ACHN (cell line): ENCODE measurements at places on chromosomes 4 and X.
A peak's percentile ranks its signal among the peaks of the same experiment; 100 is the strongest.

DNA sequence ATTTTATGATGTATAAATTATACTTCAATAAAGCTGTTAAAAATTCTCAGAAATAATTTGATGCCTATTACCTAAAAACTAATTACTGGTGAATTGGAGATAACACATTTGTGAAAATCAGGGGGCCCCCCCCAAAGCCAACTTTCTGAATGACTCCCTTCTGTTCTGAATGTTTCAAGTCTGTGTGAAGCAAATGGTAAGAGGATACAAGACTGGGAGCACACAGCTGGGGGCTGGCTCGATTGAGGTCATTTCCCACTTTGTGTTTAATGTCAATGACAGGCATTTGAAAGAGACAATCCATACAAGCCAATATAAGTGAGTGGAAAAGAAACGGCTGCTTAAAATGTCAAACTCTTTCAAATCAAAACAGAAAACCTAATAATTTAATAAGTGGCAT lies 155.8 kb downstream of the SH2D1A start:
- DNase-seq = no peak

- DNase-seq = no peak
Observed at GRCh38 chr4:141739636-141740035, 103.3 kb downstream of the IL15 start.

DNA sequence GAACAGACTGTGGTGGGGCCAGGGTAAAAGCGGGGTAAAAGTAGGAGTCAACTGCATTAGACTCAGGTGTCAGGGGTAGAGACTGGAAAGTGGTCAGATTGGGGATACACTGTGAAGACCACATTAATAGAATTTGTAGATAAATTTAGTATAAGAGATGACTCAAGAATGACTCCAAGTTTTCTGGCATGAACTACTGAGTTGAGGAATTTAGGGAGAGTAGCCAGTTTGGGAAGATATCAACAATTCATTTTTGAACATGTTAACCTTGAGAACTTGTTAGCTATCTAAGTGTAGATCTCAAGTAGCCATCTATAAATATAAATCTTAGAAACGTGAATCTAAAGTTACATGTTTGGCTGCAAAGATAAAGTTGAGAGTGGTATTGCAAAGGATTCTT lies 206.9 kb upstream of the HCCS start:
- DNase-seq = no peak

- DNase-seq = no peak
Observed at GRCh38 chr4:2412534-2412884, 5.9 kb downstream of the ZFYVE28 start.

- DNase-seq = no peak
Observed at GRCh38 chr4:138861135-138861534, 154.4 kb upstream of the NOCT start.

- peak; percentile 43 for DNase-seq
Observed at GRCh38 chrX:46547857-46548256, 2.6 kb upstream of the ZNF674 start.

DNA sequence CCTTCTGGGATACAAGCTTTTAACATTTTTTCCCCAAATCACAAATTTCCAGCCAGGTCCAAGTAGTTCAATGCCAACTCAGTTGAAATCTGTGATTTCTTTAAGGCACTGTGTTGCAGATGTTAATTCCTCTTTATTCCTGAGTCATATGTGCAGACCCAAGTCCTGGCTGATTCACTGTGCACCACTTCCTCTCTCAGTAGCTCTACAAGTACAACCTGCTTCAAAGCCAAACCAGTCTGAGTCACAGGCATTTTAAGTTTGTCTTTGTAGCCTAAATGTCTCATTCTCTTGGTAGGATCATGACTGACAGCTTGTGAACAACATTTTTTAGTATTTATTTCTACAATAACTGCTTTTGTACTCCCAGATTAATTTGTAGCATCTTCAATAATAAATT lies 165.6 kb upstream of the S100G start:
- peak; percentile 60 for DNase-seq

GRCh38 chr4:134585972-134586371 lies 384.4 kb upstream of the PABPC4L start:
- DNase-seq = no peak

- no peak for DNase-seq
Observed at GRCh38 chr4:40991908-40992307, 222.4 kb downstream of the APBB2 start.

GRCh38 chr4:8727546-8728510 lies 135.3 kb downstream of the CPZ start:
- DNase-seq = no peak

GRCh38 chr4:16942491-16942890 lies 44.0 kb upstream of the LDB2 start:
- DNase-seq = no peak

DNA sequence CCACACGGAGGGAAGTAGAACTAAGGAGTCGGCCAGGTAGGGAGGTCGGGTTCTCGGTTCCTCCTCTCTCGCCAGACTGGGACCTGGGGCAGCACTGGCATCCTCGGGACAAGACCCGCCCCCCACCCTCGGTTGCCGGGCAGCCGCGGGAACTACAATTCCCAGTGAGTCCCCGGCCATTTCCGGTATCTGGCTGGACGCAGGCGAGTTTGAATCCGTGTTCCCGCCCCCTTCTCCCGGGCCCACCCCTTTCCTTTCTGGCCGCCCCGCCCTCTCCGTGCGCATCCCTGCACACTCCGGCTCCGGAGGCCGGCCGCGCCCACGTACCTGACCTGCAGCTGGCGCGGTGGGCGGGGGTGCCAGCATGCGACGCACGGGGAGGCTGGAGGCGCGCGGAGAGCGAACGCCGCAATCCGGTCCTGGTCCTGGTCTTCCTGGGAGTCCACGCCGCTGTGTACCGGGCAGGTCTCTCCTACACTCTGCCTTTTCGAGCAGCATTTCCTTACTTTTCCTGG lies 10.2 kb upstream of the DLG3 start:
- DNase-seq = peak; percentile 77

DNA sequence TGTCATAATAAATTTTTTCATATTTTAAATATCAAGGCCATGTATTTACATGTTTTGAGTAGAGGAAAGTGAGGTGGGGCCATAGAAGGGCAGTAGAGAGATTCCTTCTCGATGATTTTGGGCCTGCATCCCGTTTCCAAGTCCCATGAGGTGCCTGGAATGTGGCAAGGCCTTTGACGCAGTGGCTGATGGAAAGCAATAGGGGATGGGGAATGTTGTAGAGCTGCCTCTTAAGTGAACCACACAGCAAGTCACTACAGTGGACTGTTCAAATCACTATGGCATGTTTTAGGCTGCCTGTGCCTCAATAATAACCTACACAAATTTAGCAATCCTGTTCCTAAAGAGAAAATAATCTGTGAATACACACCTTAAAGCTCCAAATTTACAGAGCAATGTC lies 48.3 kb downstream of the ANXA5 start:
- DNase-seq = no peak

GRCh38 chr4:41989994-41990364 lies 351 bp upstream of the SLC30A9 start:
- DNase-seq = no peak

- peak; percentile 9 for DNase-seq
Observed at GRCh38 chr4:879729-880077, 52.4 kb downstream of the GAK start.

DNA sequence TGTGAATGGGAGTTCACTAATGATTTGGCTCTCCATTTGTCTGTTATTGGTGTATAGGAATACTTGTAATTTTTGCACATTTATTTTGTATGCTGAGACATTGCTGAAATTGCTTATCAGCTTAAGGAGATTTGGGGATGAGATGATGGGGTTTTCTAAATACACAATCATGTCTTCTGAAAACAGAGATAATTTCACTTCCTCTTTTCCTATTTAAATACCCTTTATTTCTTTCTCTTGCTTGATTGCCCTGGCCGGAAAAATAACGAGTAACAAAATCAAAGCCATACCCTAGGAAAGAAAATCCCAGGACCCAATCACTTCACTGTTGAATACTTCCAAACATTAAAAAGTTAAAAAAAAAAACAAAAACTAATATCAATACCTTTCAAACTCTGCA lies 67.7 kb upstream of the UGT2B4 start:
- no peak for DNase-seq

- no peak for DNase-seq
Observed at GRCh38 chrX:45628041-45628440, 427.4 kb upstream of the DIPK2B start.

- DNase-seq = no peak
Observed at GRCh38 chr4:41189076-41189475, 25.3 kb downstream of the APBB2 start.

GRCh38 chrX:97936296-97936695 lies 1052.6 kb downstream of the RPA4 start:
- no peak for DNase-seq

- DNase-seq = no peak
Observed at GRCh38 chr4:3527101-3527913, 4.9 kb downstream of the LRPAP1 start.

DNA sequence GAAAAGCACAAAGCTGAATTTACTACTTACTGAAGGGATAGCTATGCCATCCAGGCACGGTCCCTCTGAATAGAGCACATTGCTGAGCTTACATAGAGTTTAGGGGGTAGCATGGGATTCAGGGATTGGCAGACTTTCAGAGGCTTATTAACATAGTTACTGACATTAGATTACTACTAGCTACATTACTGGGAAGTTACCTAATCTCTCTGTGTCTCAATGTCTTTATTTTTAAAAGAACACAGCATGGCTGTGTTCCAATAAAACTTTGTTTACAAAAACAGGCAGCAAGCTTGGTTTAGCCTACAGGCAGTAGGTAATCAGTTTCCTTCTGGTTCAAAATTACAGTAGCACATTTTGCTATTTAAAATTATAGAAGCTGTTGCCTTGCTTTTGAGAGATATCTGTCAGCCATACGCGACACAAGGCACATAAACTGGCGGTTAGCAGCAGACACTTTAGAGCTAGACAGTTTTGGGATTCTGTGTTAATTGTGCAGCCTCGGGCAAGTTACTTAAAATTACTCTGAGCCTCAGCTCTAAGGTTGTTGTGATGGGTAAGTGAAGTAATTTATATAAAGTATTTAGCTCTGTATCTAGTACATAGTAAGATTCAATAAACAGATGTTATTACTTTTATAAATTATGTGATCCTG lies 6.9 kb downstream of the KLHL8 start:
- DNase-seq = no peak

GRCh38 chr4:8334786-8335460 lies 65.4 kb downstream of the HTRA3 start:
- no peak for DNase-seq

- DNase-seq = no peak
Observed at GRCh38 chr4:42954963-42955669, 62.6 kb downstream of the GRXCR1 start.

- no peak for DNase-seq
Observed at GRCh38 chr4:158873795-158874401, 105.1 kb downstream of the FNIP2 start.

DNA sequence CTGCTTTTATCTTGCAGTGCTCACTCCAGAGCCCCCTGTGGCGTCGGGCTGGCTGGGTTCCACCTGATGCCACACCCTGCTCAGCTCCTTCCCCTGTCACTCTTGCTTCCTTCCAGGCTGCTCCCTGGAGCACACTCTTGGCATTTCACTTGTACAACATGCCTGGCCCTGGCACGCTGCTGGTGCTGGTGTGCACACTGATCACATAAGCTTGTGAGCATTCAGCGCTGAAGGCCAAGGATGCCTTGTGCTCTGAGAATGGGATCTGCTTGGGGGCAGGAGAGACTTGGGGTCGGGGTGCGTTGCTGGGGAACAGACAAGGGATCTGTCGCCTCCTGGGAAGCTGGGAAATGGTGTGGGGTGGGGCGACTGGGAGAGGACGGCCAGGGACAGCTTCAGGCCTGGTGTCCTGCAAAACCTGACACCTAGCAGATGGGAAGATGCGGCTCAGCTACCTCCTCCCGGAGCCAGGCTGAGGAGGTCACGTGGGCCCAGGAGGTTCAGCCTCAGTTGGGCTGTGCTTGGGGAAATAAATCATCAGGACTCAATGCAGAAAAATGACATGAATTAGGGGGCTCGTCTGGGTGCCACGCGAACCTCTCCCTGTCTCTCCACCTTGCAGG lies 108.5 kb downstream of the PHKA2 start:
- no peak for DNase-seq

- no peak for DNase-seq
Observed at GRCh38 chrX:94401426-94401825, 727.4 kb downstream of the FAM133A start.

DNA sequence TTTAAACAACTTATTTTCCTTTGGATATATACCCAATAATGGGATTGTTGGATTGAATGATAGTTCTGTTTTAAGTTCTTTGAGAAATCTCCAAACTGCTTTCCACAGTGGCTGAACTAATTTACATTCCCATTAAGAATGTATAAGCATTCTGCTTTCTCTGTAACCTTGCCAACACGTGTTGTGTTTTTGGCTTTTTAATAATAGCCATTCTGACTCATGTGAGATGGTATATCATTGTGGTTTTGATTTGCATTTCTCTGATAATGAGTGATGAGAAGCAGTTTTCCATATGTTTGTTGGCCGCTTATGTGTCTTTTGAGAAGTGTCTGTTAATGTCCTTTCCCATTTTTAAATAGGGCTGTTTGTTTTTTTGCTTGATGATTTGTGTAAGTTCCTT lies 155.6 kb upstream of the PITX2 start:
- DNase-seq = no peak

- peak; percentile 32 for DNase-seq
Observed at GRCh38 chr4:122458625-122459024, 2.1 kb upstream of the IL2 start.

DNA sequence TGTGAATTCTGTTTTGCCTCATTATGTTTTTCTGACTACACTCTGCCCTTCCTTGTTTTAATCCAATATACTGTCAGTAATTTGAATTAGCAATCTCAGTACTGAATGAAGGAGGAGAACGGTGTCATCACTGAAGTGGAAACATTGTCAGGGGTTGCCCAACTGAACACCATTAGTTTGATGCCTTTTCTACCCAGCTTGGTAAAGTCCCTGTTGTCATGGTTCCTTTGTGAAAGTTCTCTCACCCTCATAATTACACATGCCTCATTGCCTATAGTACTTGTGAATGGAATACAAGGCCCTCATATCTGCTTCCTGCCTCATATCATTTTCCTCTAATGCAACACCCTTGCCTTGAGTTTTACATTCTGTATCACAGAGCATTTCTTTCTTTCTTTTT lies 76.9 kb downstream of the RRAGB start:
- no peak for DNase-seq

DNA sequence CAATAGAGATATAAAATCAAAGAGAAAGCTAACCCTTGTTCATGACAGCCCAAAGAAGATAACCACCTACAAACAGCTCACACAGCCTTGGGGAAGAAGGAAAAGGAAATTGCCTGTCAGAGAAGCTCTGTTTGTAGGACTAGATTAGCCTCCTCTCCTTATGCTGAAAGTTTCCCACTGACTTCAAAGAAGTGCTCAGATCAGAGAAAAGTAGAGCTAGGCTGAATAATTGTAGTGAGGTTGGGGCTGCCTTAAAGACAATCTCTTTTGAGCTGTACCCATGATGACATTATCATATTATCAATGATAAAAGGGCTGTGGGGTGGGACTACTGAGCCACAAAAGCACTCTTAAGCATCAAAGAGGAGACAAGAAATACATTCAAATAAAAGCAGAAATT lies 223.0 kb upstream of the GALNT7 start:
- no peak for DNase-seq

DNA sequence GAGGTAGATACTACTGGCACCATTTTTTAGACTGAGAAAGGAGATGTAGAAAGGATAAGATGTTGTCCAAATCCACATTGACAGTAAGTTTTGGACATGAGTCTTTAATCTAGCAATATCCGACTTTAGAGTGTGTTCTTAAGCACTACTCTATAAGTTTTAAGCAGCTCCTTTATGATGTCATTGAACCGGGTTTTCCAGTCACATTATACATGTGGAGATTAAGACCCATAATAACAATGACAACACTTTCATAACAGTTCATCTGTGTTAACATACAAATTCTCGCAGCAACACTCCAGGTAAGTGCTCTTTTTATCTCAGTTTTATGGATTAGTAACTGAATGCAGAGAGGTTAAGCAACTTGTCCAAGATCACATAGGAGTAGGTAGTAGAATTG lies 30.3 kb upstream of the CXCL8 start:
- DNase-seq = no peak
